ENCODE measurements at places on chromosomes 7 and 10.

DNA sequence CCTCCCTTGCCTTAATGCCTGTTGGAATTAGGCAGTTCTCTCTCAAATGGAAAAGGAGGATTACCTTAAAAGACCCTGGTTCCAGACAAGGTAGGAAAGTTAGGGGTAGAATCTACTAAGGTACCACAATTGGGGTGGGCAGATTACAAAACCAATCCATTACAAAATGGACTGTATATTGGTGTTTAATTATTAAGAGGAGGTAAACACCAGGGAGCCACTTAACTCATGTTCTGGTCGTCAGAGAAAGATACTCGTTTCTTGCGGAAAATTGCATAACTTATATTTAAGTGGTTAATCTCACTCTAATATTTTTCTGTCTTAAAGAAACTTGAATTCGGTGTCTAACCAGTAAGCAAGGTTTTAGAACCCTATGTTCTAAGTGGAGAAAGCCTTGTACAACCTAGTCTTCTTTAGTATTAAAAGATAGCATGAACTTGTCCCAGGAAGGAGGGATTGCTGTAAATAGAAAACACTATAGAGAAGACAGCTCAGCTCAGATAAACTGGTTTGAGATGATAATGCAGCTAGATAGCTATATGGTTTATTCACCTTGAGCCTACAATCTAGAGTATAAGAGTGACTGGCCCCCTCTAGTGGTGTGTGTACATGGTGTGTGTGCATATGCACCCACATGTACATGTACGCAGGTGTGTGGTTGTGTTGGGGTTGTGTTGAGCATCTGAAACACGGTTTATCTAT, 58.0 kb upstream of the STRIP2 start:
- no peak for DNase-seq

DNA sequence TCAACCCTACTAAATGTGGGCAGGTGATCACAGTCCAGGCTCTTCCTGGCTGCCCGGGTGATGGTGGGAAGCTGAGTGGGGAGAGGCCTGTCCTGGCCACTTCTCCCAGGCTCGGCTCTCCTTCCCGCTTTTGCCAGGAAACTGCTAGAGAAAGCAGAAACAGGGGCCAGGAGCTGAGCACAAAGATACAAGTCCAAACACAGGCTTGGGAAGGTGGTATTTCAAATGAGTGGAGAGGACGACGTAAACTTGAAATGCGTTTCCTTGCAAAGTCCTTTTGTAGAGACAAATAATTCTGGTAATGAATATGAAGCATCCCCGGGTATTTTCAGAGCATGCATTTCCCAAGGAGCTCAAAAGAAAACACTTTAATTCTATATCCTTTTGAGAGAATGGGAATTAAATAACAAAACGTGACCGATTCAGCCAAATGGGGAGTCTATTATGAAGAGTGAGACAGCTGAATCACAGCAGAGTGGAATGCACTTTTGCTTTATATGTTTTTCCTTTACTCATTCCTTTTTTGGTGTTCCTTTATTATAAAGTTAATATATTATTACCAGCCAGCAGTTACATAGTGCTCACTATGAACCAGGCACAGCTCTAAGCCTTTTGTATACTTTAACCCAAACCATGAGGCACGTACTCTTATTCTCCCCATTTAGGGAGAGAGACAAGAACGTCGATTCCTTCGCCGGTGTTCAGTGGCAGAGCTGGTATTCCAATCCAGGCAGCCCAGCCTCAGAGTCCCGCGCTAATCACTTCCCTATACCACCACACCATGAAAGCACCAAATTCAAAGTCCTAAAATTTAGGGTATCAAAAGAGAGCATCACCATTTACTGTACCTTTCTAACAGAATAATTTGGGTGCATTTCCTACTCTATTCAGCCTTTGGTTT, 218.2 kb upstream of the KLF14 start:
- DNase-seq: no peak

DNA sequence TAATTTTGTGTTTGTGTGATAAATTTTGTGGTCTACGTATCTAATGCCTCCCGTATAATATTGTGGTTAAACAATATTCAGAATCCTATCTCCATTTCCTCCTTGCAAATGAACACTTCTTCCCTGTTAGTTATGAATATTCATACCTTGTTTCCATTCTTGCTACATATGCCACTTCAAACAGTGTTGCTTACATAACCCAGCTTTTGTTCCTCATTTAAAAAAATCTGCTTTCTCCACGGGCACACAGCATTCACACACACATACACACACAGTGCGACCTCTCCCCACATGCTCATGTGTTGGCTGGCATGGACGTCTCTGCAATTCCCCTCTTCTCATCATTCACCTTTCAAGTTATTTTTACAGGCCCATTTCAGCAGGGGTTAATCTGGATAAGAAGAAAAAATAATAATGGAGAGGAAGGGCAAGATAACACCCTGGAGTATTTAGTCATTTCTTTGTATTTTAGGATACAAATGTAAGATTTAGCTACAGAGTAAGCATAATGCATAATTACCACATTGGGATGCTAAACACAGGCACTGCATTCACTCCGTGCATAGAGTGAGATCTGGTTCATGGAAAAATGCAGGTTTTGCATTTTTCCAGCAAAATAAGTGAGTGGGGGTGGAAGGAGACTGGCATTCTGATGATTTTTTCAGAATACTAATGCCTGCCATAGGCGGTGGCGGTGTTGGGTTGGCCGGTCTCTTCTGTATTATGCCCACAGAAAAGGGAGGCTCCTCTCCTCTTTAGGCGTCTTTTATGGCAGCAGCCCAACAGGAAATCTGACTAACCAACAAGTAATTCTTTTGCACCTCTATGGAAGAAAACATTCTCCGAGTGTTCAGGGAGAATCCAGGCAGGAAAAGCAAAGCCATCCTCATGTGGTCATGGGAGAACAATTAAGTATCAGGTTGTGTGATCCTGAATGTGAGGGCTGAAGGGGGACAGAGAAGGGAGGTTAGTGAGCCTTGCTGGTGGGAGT, 31.7 kb upstream of the ELMO1 start:
- DNase-seq: no peak

- DNase-seq: no peak
Measured at GRCh38 chr7:74092964-74093471, 9.4 kb downstream of the LIMK1 start.

- no peak for DNase-seq
Measured at GRCh38 chr10:124554085-124554858, 92.6 kb downstream of the LHPP start.

Measured in activated CD8-positive, alpha-beta memory T cell treated with anti-CD3 and anti-CD28 coated beads for 4 hours (primary cell).